ENCODE measurements at places on chromosomes 1 and 21.

- no peak for DNase-seq
These were observed 40.0 kb upstream of the LRRC3 start for GRCh38 chr21:44415073-44416025.

GRCh38 chr1:42163114-42163513 is 1.4 kb downstream of the GUCA2A start:
- DNase-seq = no peak

GRCh38 chr1:978069-978834 is 3.6 kb downstream of the PERM1 start:
- no peak for DNase-seq

GRCh38 chr1:115340879-115341278 is 2.8 kb upstream of the NGF start:
- DNase-seq = no peak

DNA sequence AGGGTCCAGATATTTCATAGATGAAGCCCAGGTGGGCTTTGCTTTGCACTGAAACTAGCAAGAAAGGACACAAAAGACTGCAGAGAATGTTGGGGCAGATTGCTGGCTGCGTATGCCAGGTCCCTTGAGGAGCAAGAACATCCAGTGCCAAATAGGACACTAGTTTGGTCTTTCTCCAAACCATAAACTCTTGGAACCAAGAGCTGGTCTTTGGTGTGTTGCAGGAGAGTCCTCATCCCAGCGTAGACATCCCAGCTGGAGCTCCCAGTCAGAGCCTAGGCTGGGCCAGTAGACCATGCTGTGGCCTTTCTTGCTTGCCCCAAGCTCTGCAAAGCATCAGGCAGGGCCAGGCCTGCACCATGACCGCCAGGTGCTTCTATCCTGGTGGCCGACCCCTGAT is 87.5 kb downstream of the ATP5PO start:
- DNase-seq = no peak

GRCh38 chr1:204465546-204466415 is 28.8 kb downstream of the PIK3C2B start:
- DNase-seq = peak; percentile 44

DNA sequence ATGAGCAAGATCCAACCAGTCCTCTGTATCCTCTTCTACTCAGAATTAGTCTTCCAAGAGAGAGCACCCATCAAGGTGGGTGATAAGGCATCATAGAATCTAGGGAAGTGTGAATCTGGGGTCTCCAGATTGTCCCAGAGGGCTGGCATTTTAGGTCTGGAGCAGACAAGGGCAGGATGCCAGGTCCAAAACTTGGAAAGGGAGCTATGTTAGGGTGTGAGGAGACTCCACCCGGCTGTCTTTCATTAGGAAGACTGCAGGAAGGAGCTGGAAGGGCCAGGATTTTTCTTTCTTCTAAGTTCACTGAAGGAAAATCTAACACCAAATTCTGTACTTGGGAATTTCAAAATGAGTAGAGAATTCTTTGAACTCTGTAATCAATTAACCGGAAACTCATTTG is 86.1 kb upstream of the BMP8A start:
- no peak for DNase-seq

DNA sequence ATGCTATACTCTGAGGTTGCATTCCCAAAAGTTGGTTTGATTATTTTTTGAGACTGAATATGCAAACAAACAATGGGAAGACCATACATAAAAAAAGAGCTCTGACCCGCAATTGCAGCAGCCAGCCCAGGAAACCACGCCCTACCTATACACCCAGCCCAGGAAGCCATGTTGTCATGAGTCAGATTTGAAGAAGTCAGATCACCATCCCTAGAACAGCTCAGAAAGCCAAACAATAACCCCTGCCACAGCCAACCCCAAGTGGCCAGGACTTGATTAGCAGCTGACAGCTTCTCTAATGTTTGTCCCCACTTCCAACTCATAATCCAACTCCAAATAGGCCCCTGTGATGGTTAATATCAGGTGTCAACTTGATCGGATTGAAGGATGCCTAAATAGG is 621.9 kb downstream of the NPHP4 start:
- DNase-seq = no peak

GRCh38 chr21:40179166-40179565 is 311.9 kb downstream of the PCP4 start:
- DNase-seq = no peak

DNA sequence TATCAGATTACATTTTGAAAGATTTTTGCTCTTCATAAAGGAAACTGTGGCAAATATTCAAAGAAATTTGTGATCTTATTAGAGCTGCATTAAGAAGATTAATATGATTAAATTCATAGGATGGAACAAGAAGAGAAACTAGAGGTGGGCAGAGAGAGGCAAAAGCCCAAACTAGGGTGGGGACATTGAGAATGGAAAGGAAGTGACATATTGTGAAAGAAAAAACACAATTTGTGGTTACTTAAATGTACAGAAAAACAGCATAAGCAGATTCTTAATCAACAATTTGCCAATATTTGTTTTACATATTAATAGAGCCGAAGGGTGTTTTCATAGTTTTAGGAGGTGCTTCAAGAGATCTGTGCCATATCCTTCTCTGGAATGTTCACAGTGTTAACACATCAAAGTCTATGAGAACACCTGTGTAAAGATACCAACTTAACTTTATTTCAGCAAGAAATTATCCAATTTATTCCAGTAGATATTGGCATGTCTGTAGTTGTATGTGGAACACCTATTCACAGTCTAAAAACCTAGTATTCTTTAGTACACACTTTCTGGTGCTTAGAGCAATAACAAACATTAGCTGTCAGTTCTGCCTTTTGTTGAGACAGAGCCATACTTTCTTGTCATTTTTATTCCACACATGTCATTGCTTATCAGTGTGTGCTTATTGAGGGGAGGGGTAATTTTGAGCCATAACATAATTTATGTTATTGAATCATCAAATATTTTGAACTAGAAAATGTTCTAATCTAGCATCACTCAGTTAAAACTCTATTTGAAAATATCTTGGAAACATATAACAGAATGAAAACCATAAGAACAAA is 401.5 kb downstream of the PTPRC start:
- no peak for DNase-seq

- DNase-seq = no peak
These were observed 29.2 kb downstream of the B3GALT5 start for GRCh38 chr21:39641827-39642450.

DNA sequence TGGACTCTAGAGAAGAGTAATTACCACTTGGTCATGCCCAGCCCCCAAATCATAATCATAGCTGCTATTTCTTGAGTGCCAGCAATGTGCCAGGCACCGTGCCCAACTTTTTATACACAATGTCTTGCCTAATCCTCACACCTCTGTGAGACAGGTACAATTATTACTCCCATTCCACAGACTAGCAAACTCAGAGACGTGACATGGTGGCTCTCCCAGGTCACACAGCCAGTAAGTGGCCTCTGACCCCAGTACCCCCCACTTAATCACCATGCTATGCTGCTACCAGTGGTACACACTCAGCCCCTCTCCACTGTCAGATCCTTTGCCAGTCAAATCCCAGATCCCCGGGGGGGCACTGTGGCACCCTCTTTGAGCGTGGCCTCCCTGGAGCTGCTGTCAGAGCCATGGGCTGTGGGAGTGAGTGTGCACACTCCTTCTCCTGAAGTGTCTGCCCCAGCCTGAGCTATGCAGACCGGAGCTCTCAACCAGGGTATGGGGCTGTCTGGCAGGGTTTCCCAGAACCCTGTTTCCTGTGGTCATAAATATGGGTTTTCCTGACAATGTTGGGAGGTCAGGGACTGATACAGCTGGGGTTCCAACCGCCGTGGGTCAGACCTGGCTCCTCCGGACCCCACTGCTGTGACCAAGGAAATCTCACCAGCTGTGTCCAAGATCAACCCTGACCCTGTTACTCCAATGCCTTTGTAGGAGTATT is 51.8 kb downstream of the LACTBL1 start:
- DNase-seq = peak; percentile 48

- no peak for DNase-seq
These were observed 344.4 kb upstream of the ESRRG start for GRCh38 chr1:217067642-217068041.

Measured in endothelial cell of umbilical vein (primary cell).